ENCODE measurements at places on chromosomes 7 and 10.

GRCh38 chr7:30800785-30801252 is 29.6 kb downstream of the MINDY4 start:
- DNase-seq = peak; percentile 74

DNA sequence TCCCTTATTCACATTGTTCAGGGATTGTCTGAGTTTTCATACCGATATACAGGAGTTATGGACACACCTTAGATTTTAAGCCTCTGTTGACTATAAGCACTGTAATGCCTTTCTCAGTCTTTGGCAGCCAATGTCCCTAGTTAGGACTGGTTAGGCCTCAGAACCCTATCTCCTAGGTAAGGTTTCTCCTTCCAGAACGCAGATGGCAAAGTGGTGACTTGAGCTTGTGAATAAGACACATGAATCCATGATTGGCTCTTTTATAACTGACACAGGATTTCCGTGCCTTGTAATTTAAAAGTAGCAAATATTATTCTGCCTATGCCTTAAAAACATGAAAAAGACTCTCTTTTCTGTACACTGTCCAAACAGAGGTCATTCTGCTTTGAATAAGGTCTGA is 12.5 kb upstream of the RNF148 start:
- no peak for DNase-seq

GRCh38 chr10:80611481-80612185 is 73.9 kb downstream of the SH2D4B start:
- no peak for DNase-seq

DNA sequence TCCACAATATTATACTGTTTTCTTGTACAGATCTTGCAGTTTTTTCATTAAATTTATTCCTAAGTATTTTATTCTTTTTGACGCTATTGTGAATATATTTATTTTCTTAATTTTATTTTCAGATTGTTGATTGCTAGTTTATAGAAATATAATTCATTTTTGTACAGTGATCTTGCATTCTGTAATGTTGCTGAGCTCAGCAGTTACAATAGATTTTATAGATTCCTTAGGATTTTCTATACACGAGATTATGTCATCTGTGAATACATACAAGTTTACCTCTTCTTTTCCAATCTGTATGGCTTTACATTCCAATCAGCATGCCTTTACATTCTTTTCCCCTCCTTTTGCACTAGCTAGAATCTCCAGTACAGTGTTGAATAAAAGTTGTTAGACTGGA is 130.0 kb downstream of the C1GALT1 start:
- no peak for DNase-seq

DNA sequence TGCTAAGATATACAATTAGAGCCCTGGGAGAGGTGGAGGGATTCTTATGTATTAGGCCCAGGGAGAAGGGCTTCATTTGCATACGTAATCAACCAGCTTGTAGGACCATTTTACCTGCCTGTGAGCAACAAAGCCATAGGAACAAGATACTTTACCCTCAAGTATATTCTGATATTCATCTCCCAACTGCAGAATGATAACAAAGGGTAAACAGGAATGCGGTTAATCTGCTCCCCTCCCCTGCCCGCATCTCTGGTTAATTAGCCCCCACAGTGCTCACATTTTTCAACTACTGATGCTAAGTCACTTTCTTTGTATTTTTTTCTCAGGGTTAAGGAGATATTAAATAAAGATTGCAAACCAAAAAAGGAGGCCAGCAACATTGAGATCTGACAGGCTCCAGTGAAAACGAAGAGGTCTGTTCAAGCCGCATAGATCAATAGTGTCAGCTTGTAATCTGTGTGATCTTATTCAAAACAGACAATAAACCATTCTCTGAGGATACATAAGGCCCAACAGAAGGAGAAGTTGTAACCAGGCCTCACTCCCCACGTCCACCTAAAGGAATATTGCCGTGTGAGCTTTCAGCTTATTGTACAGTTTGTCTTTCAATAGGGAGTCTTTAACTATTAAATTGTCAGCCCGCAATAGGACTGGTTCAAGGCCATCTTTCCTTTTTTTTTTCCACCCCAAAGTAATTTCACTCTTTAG is 203.4 kb downstream of the RAPGEF5 start:
- no peak for DNase-seq

DNA sequence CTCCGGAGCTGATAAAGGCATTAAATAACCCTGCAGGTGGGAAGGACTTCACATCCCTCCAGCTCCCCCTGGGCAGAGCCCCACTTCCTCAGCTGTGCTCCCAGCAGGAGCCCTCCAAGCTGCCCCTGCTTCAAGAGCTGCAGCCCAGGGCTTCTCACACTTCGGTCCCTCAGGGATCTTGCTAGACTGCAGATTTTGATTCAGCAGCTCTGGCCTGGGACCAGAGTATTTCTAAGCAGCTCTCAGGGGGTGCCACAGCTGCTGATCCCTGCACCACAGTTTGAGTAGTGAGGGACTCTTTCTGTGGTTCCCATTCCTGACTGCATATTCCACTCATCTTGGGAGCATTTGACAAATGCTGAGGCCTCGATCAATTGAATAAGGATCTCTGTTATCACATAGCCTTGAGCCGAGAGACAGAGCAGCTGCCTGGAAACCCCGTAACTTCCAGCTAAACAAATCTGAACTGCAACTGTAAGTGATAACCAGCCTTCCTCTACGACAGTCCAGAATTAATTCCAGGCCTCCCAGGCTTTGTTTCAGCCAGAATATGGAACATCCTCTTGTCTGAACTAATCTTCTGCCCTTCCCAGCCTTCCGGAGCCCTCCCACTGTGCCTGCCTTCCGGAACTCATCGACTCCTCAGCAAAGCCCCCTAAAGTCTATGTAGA is 161.4 kb downstream of the CCDC3 start:
- DNase-seq = no peak

DNA sequence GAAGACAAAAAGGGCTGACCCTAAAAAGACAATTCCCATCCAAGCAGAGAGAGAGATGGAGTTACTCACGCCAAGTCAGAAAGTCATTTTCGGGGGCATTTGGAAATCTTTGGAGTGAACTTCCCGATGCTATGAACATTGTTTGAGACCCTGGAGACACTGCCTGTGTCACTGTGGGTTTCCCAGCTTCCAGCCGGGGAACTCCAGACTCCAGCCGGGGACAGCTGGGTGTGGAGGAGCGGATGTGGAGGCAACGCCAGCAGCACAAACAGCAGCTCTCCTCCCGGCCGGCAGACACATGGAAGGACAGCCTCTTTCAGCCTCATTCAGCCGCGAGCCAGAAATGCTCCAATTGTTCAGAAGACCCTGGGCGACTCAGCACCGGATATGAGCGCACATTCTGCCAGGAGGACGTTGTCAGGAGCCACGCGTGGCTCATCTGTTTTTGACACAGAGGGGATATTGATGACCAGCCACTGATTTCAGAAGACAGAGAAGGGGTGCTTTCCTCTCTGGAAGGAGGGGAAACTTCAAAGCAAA is 97.6 kb downstream of the PRPF18 start:
- peak; percentile 40 for DNase-seq

- DNase-seq = no peak
Measured at GRCh38 chr7:47428052-47428767, 153.7 kb downstream of the TNS3 start.

- no peak for DNase-seq
Measured at GRCh38 chr10:71999360-72000072, 35.3 kb downstream of the CHST3 start.

All from stromal cell of bone marrow (primary cell).